Urinary bladder (tissue), 4 donors: ENCODE measurements at places on chromosomes 4 and X. TPM values are rescaled to one million over a fixed set of nuclear protein-coding genes. Genes with fewer than 3 reads are reported as not detected.

- no peak for DNase-seq
These were observed 9.6 kb upstream of the TMA16 start for GRCh38 chr4:163484906-163485305.

GRCh38 chr4:16212138-16212782 lies 14.0 kb downstream of the TAPT1 start:
- DNase-seq: no peak

GRCh38 chr4:189940178-189941004 lies at the start of gene FRG1:
Gene FRG1, plus strand, starts transcription at chr4:189940872. Its CDS starts 138 bp downstream, at chr4:189941010.
- peak; percentile 78 for DNase-seq

- DNase-seq: no peak
These were observed 132.6 kb downstream of the AKAP4 start for GRCh38 chrX:50068285-50068563.

DNA sequence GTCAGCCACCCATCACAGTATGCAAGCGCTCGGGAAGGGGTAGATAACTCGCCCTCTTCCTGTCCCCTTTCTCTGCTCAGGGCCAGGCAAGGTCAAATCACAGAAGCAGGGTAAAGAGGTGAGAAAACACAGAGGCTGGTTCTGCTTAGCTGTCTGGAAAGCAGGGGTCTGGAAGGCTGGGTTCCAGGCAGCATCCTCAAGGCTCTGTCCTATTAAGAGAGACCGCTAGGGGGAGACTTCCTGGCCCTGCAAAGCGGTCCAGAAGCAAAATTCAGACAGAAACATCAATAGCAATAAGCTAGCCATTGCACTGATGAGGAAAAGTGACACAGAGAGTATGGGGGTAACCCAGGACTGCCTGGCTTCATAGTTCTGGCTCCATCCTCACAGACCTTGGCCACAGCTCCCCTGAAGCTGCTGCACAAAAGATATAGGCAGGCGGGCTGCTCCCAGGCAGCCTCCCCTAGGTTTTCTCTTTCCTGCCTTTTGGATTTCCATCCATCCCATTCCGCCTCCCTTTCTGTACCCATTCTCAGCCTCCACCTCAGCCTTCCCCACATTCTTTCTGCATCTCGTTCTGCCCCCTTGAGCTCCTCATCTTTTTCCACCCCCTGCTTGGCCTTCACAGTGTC lies 308.5 kb downstream of the EVC2 start:
- no peak for DNase-seq

- DNase-seq: no peak
These were observed 355.2 kb downstream of the DCAF12L2 start for GRCh38 chrX:125810856-125811255.

GRCh38 chr4:31592293-31592692 lies 872.1 kb downstream of the PCDH7 start:
- DNase-seq: no peak

GRCh38 chrX:40169193-40170101 lies 71.7 kb upstream of the BCOR start:
- no peak for DNase-seq

DNA sequence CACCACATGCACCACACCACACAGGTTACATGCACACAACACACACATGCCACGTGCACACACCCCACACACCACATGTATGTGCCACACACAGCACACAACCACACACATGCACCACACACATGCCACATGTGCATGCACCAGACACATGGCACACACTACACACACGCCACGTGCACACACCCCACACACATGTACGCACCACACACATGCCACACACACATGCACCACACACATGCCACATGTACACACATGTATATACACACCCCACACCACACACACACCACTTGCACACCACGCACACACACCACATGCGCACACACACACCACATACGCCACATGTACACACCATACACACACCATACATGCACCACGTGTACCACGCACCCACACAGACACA lies 19.6 kb upstream of the MSANTD1 start:
- DNase-seq: no peak

GRCh38 chr4:138190452-138190858 lies 51.7 kb downstream of the SLC7A11 start:
- DNase-seq: no peak

GRCh38 chrX:42485601-42486000 lies 292.4 kb downstream of the PPP1R2C start:
- no peak for DNase-seq

DNA sequence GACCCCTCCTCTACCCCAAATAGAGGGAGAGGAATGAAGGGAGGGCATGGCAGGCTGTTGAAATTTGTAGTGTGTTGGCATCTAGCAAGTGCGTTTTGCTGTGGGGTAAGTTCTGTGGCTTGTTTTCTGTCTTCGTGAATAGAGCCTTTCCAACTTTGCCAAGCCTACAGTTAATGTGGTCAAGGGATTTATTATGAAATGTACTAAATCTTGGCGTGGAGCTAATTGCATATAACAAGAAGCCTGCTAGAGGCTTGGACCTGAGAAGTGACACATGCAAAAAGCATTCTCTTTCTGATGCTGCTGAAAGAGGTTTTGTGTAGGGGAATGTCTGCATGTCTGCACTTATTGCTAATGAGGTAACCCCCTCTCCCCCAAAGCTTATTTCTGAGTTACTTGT lies 132.2 kb downstream of the BMPR1B start:
- no peak for DNase-seq

DNA sequence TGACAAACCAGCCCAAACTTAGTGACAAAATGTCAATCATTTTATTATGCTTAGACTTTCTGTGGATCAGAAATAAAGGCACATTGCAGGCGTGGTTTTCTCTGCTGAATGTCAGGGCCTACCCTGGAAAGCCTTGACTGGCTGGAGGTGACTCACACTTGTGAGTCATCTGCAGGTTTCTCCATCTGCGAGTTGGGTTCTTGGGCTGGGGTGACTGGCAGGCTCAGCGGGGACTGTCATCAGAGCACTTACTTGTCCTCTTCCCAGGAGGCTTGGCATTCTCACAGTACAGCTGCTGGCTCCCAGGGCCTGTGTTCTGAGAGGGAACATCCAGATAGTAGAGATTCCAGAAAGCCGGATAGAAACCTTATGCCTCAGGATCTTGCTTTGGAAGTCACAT lies 153.8 kb upstream of the AGA start:
- DNase-seq: no peak

DNA sequence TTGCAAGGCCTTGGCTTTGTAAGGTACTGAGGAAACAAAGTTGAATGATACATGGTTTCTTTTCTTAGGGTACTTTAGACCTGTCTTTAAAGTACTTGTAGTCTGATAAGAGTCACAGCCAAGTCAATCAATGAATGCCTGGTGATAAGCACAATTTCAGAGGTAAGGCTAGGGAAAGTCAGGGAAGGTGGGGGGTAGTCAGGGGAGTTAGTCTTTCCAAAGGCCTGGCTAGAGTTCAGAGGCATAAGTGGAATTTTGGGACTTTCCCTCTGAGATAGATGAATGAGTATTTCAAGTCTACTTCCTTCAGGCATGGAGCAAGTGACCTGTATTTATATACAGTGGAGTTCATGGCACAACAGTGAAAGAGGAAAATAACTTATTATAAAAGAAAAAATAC lies 78.3 kb downstream of the SLC4A4 start:
- DNase-seq: no peak

DNA sequence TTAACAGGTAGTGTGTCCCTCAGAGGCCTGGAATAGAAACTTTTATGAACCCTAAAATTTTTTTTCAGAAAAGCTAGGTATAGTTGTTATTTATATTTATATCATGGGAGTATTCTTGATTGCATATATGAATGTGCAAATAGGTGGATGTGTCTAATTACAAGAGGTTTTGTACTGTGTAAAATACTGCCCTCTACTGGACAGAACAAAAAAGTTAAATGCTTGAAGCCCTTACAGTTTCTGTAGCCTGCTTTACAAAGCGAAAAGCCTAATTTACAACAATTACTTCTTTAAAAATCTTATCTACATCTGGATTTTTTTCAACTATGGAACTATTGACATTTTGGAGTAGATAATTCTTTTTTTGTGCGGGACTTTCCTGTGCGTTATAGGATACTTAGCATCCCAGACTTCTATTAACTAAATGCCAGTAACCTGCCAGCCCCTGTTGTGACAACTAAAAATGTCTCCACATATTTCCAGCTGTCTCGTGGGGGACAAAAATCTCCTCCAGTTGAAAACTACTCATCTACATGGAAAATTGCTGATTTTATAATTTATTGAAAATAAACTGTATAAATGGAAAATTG lies 35.1 kb downstream of the ENPEP start:
- DNase-seq: no peak

- DNase-seq: no peak
These were observed 209.4 kb upstream of the LEF1 start for GRCh38 chr4:108378164-108378563.

- no peak for DNase-seq
These were observed 23.4 kb downstream of the CYTL1 start for GRCh38 chr4:4995908-4996265.

- no peak for DNase-seq
These were observed 71.0 kb downstream of the RELL1 start for GRCh38 chr4:37615059-37615719.

- DNase-seq: no peak
These were observed 37.3 kb downstream of the ARHGAP6 start for GRCh38 chrX:11628399-11628798.

- DNase-seq: peak; percentile 8
These were observed 8.2 kb downstream of the PRRG3 start for GRCh38 chrX:151703487-151703886.

DNA sequence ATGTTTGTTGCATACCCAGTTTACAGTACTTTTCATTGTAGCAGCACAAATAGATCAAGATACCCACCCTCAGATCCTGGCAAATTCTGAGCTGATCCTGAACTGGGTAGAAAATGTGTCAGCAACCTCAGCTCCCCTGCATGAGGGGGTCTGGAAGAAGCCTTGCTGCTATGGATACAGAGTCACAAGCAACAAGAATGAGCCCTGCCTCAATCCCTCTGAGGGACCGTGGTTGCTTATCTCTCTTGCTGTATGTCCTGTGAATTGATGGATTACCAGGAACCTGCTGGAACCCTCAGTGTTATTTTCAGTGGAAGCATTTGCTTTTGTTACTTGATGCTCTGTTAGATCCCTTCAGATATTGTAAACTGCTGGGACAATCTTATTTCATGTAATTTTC lies 331.0 kb downstream of the STIM2 start:
- no peak for DNase-seq

- DNase-seq: no peak
These were observed 137.3 kb downstream of the BMPR1B start for GRCh38 chr4:94895081-94895480.

- no peak for DNase-seq
These were observed 5.7 kb upstream of the CPZ start for GRCh38 chr4:8586671-8587468.

GRCh38 chr4:143397335-143397734 lies 60.7 kb downstream of the GAB1 start:
- DNase-seq: no peak

DNA sequence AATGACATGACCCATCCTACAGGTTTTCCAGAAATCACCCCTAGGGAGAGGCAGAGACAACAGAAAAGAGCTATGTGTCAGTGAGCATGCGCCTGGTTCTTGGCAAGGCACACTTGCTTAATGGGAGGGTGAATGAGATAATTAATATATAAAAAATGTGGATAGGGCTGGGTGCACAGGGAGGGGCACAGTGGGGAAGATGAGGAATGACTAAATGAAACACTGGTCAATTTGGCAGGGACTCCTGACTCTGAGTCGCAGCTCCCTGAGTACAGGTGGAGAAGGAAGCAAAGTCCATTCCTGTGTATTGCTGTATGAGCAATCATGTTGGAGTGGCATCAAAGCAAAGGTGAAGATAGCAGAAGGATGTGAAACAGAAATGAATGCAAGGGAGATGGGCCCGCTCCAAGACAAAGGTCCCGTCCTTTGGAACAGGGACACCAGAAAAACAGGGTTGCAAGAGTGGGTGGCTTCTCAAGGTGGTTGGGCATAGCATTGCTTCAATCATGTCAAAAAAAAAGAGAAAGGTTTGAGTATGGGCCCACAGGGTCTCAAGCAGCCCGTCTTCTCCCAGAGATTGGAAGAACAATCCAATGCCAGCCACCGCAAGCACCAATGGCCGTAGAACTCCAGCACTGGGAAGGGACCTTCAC lies 278.4 kb upstream of the AGTR2 start:
- DNase-seq: no peak

DNA sequence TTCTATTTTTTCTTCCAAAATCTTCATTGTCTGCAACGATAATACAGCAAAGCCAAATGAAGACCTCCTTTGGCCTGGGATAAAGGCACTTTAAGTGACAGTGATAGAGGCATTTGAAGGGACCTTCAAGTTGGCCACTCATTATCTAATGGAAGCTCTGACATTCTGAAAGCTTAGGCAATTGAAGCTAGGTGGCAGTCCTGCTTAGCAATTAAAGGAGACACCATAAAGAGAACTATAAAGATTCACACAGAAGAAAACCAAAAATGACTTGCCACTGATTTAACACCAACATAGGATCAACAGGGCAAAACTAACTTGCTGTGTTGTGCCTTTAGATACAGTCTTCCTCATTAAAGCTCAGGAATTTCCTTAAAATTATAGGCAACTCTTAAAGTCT lies 103.3 kb upstream of the TSPAN7 start:
- DNase-seq: no peak

GRCh38 chrX:45508454-45508853 lies 307.8 kb upstream of the DIPK2B start:
- DNase-seq: no peak

DNA sequence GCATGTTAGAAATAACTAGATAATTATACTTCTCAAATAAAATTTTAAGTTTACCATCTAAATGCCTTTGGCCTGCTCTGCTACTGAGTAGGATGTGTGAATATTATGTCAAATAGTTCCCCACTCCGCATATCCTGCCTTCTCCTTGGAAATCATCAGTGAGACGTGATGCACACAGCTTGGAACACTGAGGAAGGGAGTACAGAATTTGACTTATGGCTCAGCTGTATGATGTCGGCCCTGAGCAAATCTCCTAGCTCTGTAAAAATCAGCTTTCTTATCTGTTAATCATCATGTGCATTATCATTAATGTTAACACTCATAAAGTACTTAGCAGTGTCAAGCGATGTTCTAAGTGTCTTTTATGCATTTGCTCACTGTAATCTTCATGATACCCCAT lies 241.0 kb upstream of the ANKRD50 start:
- DNase-seq: no peak

- DNase-seq: no peak
These were observed 43.8 kb downstream of the GLRA2 start for GRCh38 chrX:14573161-14573560.

The FANCB gene
- 12.6 TPM for total RNA-seq

The GAGE12J gene
- total RNA-seq: not detected

The KCTD8 gene
- total RNA-seq: 0.26 TPM

The SRPX2 gene
- total RNA-seq: 27.1 TPM

The CHRDL1 gene
- 22.6 TPM for total RNA-seq

The WDR17 gene
- 7.1 TPM for total RNA-seq

The IL1RAPL2 gene
- 3.3 TPM for total RNA-seq
